Stimulated activated CD4-positive, alpha-beta T cell treated with anti-CD3 and anti-CD28 coated beads, Interleukin-4, amount 100 ng/mL, for 24 hours (primary cell): ENCODE measurements at places on chromosomes 5 and 9.

- DNase-seq: no peak
These were observed 58.1 kb downstream of the GOLPH3 start for GRCh38 chr5:32115985-32116384.

GRCh38 chr5:41600731-41601130 lies 90.3 kb upstream of the PLCXD3 start:
- DNase-seq: no peak

DNA sequence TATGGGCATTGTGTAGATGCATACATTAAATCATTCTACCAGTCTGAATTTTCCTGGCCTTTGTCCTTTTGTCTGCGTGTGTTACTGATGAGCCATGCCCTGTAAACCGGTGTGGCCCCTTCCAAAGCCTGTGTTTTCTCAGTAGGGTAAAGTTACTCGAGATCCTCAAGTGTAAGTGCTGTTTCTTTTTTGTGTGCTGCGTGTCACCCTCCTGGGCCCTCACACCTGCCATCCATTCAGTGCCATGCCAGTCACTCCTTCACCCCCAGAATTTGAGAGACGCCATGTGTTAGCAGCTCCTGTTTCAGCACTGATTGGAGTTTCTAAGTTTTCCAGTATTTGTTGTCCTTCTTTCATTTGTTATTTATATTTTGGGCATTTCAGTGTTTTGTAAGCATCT lies 288.2 kb downstream of the FANCC start:
- no peak for DNase-seq

DNA sequence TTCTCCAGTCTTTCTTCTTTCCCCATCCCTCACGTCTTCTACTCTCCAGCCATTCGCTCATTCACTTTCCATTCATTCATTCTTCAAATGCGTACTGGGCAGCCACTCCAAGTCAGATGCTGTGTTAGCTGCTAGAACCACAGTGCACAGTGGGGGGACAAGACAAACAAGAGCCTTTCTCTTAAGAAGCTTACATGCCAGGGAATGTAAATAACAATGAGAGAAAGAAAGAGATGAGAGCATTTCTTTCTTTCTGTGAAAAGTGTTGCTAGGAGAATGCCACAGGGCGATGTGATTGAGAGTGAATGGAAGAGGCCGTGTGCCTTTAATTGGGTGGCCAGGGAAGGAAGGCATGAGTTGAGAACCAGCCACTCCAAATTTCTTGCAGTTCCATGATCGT lies 46.3 kb upstream of the SMIM23 start:
- no peak for DNase-seq

- DNase-seq: no peak
These were observed 9.9 kb downstream of the CAMK4 start for GRCh38 chr5:111234125-111234524.

DNA sequence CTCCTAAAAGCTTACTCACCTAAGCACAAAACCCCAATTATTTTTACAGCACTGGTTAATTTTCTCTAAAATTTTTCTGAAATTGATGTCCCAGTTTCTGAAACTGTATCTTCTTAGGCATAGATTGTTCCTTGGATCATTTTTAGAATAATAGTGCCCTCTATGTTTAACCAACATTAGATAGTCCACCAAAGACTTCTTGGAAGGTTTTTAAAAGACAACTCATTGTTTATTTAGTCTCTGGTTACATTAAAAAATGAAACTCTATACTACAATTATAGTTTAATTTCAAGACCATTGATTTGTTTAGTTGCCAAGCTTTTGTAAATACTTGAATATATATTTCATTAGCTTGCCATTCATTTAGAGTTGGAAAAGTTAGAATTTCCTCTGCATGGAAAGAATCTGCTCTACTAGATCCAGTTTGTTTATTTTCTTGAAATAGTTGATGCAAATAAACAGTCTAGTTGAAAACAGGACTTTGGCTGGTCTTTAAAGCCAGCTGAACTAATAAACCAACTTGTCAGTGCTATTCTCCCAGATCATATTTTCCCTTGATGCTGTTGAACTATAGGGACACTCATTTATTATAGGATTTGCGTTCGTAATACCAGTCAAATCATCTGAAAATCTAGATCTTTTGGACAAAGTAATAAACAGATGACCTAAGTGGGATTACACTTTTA lies 990.5 kb downstream of the TLE1 start:
- DNase-seq: no peak

DNA sequence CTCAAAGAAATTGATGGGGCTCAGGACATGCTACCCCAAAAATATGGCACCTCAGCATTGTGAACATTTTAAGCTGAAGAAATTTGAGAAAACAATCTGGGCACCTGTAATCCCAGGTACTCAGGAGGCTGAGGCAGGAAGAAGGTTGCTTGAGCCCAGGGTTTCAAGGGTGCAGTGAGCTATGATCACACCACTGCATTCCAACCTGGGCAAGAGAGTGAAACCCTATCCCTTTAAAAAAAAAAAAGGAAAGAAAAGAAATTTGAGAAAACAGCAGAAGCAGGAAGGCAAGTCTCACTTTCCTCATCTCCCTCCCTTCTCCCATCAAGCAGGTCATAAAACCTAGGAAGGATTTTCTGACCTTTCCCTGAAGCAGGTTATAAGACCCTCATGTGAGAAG lies 23.6 kb downstream of the TPD52L3 start:
- DNase-seq: no peak
